ENCODE measurements at places on chromosomes 13 and 19.
A peak's percentile ranks its signal among the peaks of the same experiment; 100 is the strongest.

- DNase-seq, result no peak
These were observed 2.4 kb downstream of the TIMM13 start for GRCh38 chr19:2424686-2425621.

- no peak for DNase-seq
These were observed 40.5 kb upstream of the RNF113B start for GRCh38 chr13:98217597-98217996.

DNA sequence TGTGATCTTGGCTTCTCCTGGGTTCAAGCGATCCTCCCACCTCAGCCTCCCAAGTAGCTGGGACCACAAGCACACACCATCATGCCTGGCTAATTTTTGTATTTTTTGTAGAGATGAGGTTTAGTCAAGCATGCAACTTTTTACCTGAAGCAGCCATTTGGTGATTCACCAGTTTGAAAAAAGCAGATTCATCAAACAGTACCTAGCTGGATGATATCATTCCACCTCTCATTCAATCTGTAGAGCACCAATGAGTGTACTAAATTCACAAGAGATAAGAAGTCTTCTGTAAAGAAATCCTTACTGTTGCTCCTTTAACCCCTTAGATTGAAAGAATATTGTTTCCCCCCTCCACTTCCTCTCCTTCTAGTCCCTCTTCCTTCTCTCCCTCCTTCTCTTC lies 261.1 kb upstream of the RFC3 start:
- DNase-seq, result no peak

- DNase-seq, result no peak
These were observed 572.7 kb downstream of the FGF9 start for GRCh38 chr13:22243469-22244163.

GRCh38 chr13:79939689-79940088 lies 401.2 kb downstream of the SPRY2 start:
- no peak for DNase-seq

GRCh38 chr13:104411141-104411765 lies 1345.0 kb upstream of the SLC10A2 start:
- no peak for DNase-seq

DNA sequence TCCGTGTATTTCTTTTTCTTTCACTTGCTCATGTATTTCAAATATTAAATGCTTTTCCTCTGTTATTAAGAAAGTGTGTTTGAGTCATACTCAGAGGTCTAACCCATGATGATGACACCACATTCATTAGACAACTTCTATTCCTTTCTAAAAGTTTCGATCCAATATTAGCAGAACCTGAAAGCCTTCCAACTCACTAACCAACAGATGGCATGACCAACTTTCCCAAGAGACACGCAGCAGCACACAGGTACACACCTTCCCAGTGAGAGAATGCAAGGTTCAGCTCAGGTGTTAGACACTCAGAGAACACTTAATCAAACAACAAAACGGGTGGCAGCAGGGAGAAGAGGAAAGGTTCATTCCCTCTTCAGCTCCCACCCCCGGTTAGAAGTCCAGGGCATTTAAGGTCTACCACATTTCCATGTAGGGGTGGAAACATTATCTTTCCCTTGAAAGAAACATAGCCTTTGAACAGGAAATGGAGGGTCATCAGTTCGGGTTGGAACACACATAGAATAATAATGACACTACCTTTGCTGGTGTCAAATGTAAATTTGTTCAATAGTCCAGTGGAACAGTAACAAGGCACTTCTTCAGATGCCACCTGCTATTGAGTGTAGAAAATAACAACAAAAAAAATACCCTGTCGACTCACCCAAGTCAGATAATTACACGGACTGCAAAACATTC lies 404.2 kb downstream of the COG6 start:
- DNase-seq, result no peak

DNA sequence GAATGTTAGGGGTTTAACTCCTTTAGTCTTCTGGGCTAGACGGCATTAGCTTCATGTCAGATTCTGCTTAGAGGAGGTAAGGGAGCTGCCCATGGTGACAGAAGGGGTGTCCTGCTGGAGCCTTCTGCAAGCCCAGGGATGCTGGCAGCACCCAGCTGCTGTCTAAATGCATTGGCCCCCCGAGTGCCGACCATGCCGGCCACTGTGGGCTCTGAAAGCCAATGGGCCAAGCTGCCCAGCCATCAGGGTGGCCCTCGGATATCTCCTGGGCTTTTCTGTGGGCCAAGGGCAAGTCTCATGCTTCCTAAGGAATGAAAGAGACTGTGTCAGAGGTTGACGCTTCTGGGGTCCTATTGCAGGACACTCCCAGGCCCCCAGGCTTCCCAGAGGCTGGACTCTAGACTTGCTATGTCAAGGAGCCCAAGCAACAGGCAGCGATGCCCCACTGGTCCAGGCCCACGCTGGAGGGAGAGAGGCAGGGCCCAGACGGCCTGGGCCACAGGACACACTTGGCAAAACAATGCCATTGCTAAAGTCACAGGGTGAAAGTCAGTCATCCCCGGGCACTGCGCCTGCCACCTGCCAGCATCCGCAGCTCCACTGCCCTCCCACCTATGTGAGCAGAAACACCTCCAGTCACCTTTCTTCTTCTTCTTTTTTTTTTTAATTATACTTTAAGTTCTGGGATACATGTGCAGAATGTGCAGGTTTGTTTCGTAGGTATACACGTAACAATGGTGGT lies 160.2 kb upstream of the GPR12 start:
- no peak for DNase-seq

- DNase-seq, result peak; percentile 56
These were observed 29.7 kb downstream of the GPX4 start for GRCh38 chr19:1133471-1133929.

DNA sequence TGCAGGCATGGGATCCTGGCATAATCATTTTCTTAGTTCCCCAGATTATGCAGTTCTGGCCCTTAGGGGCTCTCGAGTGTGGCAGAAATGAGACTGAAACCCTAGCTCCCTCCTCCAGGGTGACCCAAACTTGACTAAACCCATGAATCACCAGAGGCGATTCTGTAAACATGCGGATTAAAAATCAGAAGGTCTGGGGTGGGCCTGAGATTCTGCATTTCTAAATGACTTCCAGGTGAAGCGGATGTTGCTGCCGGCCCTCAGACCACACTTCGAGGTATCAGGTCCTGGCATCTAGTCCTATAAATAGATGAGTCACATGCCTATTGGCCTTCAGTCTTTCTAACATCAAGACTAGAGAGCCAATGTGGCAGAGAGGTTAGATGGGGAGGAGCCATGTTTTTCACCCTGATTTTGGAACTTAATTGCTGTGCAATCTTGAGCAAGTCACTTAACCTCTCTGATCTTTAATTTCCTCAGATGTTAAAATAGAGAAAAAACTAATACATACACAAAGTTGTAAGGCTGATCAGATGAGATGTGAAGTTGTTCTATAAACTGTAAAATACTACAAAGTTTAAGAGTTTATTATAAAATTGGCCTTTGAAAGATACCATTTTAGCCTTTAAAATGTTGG lies 431.2 kb downstream of the FOXO1 start:
- DNase-seq, result no peak

DNA sequence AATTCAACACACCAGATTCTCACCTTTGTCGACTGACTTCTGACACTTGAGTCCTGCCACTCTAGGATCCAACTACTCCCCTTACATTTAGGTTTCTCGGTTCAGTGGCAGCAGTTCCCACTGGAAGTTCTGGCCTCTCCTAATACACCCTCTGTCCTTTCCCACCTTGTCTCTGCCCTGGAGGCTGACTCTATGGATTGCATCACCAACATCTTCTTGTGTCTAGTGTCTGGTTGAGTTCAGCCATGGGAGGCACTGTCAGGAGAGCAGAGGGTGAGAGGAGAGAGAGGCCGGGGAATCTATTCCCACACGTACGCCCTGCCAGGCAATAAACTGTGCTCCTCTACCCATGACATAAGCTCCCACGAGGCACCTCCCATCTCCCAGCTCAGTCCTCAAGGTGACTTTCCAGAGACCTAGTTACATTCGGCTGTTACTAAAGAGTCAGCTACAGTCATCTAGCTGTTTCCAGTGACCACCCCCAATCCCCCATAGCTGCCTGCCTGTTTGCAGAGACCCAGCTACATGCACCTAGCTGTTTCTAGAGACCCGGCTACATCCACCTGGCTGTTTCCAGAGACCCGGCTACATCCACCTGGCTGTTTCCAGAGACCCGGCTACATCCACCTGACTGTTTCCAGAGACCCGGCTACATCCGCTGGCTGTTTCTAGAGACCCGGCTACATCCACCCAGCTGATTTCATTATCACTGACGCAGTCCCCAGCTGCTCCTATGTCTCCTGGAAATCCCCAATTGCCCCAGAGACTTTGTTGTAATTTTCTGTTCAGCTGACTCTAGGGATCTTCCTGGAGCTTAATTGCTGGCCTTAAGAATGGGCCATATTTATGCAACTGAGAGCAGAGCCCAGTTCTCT lies 8.1 kb upstream of the LILRB4 start:
- DNase-seq, result no peak

DNA sequence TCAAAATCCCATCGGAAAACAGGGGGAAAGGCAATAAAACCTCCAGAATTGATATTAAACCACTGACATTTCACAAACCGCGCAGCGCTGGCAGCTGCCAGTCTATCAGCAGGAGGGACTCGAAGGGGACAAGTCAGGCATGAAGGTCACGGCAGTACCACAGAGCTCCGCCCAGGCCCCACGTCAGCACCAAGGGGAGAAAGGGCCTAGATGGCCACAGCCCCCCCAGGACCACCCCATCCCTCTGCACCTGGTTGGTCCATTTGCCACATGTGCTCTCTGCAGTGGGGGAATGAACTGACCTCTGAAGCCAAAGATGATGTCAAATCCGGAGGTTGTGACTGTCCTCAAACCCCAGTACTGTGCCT lies 9.5 kb upstream of the VSTM2B start:
- no peak for DNase-seq

DNA sequence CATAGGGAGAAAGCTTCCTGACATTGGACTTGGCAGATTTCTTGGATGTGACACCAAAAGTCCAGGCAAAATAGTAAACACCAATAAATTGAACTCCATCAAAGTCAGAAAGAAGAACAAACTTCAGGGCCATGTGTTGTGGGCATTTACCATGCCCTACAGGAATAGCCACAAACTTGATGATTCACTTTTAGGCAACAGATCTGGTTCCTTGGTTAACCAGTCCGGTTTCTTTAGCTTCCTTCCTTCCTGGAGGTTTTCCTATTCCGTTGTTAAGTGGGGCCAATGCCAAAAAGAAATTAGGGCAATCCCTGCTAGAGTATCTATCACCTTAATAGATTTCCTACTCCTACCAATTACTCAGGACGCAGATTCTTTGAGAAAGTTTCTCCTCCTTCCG lies 25.2 kb downstream of the IGFL1 start:
- no peak for DNase-seq

DNA sequence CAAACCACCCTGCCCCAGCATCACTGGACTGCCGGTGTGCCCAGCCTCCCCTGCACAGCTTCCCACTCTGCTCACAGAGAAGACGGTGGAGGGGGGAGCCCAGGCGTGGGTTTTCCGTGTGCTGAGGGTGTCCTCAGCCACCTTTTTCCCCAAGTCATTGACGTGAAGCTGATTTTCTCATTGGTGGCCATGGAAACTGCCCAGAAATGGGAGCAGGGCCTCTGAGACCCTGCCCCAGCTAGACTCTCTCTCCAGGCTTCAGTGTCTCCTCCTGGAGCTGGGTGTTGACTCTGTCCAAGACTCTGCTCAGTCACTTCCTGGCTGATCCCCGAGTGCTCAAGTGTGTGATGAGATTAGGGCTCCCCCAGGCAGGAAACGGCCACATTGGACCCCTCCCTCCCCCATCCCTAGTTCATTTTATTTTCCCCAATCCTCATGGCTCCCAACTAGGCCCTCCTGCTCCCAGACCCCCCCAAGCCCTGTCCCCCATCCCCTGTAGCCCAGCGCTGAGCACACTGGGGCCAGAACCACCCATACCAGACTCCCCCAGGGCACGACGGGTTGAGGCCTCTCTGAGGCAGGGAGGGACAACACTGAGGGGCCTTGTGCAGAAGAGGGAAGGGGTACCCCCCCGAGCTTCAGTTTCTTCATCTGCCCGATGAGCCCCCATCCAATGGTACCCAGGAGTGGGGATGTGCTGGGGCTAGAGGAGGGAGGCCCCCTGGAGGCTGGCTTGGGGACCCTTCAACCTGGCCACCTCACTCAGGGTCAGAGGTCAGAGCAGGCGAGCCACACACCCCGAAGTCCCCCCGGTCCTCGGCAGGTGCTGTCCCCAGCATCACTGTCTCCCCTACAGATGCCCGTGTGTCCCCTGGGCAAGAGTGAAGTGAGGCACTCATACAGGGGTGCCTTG lies 1.2 kb upstream of the F2RL3 start:
- DNase-seq, result no peak

GRCh38 chr19:595326-596262 lies 5.9 kb downstream of the HCN2 start:
- DNase-seq, result no peak

DNA sequence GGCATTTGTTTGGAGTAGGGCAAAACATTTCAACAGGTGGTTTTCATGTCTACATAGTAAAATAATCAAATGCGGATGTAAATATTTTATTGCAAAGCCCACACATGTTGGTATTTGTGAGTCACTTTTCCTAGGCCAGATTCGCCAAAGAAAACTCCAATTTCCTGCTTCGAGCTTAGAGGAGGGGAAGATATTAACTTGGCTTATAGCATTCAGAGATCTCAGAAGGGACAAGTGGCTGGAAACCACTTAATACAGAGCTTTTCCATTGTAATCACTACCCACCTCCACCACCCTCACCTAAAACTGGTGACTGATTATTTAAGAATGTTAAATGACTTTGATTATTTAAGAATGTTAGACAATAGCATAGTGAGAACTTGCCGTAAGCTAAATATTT lies 530.6 kb upstream of the SPRY2 start:
- no peak for DNase-seq

DNA sequence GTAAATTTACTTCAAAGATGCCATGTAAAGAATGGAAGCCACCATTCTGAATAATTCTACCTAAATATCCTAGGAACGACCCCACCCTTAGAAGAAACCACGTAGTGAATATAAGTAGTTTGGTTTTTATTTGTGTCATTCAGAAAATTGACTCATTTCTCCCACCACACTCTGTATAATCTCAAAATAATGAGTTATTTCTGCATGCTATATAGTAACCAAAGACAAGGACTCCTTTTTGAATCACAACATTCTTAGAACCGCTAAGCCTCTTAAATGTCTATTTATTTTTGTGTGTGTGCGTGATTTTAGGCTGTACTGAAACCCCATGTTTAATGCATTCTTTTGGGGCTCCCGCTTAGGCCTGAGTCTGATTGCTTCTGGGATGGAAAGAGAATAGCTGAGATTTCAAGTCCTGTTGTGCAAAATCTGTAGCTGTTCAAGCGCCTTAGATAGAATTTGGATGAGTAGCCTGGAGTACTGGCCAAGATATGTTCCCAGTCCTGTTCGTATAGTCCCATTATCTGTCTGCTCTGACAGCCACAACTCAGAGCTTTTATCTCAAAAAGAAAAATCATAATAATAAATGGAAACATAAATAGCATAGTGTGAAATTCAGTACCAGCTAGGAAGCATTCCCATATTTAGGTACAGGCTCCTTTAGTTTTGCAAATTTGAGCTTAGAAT lies 532.4 kb upstream of the NBEA start:
- DNase-seq, result no peak
